ENCODE measurements at places on chromosomes 7 and 10.

DNA sequence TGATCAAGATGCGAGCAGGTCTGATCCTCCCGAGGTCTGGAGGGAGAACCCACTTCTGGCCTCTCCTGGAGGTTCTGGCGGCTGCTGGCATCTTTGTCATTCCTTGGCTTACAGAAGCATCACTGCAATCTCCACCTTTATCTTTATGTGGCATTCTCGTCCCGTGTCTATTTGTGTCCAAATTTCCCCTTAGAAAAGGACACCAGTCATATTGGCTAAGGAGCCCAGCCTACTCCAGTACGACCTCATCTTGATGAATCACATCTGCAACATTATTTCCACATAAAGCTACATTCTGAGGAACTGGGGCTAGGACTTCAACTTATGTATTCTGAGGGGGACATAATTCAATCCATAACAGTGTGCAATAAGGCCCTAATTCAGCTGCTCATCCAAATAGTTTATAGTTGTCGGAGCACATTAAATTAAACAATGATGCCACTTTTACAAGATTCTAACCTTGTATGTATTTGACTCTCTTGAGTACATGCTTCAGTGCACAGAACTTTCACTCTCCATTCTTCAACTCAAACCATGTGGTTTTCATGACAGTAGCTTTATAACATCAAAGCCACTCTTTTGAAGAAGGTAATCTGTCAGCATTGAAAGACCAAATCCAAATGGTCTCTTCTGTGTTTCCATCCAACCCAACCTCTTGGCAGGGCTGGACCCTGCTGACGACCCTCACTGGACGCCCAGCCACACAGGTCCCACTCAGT is 86.2 kb upstream of the DDC start:
- no peak for DNase-seq

GRCh38 chr10:52313933-52314821 is at the start of gene DKK1:
DKK1 (plus strand) TSS chr10:52314281; CDS start chr10:52314435, 154 bp downstream.
- no peak for DNase-seq

GRCh38 chr10:2980116-2980515 is 87.2 kb upstream of the PFKP start:
- no peak for DNase-seq

GRCh38 chr10:70807556-70807955 is 8.2 kb upstream of the SGPL1 start:
- DNase-seq = no peak

DNA sequence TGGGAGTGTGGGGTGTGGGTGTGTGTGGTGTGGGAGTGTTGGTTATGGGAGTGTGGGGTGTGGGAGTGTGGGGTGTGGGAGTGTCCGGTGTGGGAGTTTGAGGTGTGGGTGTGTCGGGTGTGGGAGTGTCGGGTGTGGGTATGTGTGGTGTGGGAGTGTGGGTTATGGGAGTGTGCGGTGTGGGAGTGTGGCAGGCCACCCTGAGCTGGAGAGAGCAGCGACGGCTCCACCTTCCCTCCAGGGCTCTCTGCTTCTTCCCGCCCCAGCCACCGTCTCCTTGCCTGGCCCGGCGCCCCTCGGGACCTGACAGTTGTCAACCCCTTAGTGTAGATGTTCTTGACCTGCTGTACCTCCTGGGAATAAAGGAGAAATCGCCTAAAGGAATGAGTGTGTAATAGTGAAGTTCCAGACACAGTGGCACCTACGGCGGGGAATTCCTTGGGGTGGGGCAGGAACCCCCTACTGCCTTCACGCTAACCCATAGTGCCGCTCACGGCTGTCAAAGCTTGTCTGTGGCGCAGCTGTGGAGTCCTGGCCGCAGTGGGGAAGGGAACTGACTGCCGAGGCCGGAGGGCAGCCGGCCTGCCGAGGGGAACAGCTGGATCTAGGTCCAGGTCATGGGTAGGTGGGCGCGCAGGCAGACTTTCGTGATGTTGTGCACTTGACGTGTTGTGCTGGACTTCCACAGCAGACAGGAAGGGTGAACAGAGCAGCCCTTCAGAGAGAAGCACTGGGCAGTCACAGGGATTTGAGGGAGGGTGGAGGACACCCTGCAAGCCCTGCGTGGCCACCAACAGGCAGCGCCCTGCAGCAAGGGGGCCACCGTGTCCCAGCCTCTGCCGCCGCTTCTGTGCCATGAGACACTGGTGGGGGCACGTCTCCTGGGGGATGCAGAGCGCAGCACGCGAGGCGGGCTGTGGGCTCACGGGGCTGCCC is 49.0 kb upstream of the EN2 start:
- no peak for DNase-seq

- no peak for DNase-seq
Observed at GRCh38 chr7:113000316-113001020, 86.2 kb downstream of the GPR85 start.

- no peak for DNase-seq
Observed at GRCh38 chr7:77222819-77223218, 23.2 kb upstream of the FGL2 start.

GRCh38 chr7:4833691-4834600 is 27.9 kb downstream of the PAPOLB start:
- DNase-seq = no peak

DNA sequence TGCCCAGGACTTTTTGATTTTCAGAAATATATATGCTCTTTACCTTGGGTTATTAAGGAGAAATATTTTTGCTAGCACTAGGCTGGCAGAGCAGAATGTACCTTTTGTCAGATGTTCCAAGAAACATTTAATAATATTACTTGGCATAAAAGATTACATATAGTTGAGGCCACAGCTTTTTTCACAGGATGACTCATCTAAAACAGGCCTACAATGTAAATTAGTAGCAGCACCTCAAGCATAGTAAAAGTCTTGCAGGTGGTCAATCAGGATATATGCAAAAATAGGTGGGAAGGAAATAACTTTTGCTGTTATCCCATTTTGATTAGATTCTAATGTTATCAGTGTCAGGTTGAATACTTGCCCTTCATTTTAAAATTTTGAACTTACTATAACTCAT is 14.9 kb upstream of the ITGB1 start:
- DNase-seq = no peak

GRCh38 chr10:78433766-78434535 is 400.3 kb downstream of the RPS24 start:
- DNase-seq = no peak

DNA sequence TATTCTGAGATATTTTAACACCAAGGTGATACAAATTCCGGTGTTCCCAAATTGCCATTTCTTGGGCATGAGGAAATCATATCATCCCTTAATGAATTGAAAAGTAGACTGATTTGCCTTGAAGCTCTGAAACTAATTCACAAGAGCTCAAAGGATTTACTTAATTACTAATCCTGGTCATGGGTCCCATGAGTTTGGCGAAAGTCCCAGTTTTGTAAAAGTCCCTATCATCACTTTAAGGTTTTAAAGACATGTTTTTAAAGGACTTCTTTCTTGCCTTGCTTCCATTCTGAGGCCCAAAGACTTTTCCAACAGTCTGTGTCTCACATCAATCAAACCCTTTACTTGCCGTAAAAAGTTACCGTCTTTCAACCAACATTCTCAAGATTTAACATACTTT is 377.9 kb downstream of the DNAJB9 start:
- DNase-seq = no peak

DNA sequence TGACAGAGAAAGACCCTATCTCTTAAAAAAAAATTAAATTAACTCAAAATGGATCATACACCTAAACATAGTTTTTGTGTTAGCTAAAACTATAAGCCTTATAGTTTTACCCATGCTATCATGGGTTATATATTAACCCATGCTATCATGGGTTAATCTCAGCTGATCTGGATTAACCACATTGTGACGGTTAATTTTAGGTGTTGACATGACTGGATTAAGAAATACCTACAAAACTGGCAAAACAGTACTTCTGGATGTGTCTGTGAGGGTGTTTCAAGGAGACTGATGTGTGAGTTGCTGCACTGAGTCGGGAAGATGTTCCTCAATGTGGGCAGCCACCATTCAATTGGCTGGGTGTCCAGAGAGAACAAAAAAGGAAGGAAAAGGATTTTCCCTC is 44.3 kb upstream of the FXYD4 start:
- no peak for DNase-seq

DNA sequence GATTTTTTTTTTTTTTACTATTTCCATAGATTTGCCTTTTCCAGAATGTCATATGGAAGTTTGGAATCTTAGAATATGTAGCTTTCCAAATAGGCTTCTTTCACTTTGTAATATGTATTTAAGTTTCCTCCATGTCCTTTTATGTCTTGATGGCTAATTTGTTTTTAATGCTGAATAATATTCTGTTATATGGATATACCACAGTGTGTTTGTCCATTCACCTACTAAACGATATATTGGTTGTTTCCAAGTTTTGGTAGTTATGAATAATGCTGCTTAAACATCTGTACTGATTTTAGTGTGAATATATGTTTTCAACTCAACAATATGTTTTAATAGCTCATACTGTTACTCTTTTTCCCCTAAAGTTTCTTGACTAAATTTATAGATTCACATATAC is 669.8 kb upstream of the PCDH15 start:
- no peak for DNase-seq

- DNase-seq = no peak
Observed at GRCh38 chr10:102310361-102311024, 65.2 kb downstream of the GBF1 start.

GRCh38 chr10:36424502-36424901 is 700.9 kb upstream of the ANKRD30A start:
- no peak for DNase-seq

GRCh38 chr10:104240078-104240477 is 7.9 kb upstream of the CFAP43 start:
- no peak for DNase-seq

DNA sequence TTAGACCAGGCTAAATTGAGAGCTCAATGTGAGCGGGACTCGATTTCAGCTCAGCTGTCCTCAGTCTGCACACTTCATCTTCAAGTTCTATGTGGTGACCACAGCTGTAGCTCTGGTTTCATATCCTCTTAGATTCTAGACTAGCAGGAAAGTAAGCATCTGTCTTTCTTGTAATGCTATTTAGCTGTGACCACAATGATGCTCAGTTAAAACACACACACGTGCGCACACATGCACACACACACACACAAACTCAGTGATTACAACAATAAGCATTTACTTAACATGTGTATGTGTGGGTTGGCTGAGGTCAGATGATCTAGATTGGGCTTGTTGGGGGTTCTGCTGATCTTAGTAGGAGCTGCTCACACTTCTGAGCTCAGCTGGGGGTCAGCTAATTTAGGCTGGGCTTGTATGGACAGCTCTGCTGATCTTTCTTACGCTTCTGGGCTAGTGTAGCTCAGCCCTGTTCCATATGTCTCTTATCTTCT is 82.5 kb downstream of the ZNF365 start:
- DNase-seq = no peak

DNA sequence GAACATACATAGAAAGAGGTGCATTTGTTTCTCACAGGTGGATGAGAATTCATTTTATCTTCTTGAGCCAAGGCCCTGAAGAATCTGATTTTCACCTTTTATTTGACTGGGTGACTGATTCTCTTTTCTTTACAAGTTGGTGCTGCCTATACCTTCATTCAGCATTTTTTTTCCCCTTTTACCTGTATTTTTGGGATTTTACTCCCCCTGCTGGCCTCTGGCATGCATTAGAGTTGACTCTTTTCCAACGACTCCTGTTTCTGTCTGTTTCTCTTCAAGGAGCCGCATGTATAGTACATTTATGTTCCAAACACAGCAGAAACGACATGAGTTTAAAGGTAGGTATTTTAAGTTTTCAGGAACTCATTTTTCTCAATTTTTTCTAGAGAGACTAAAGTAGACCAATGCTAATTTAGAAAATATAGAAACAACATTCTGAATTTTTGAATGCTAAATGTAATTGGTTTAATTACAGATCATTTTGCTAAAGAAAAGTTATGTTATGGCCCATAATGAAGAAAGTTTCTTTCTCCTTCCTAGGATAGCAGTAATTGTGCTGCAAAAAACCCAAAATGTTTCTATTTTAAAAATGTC is 149.8 kb upstream of the HDAC9 start:
- no peak for DNase-seq

GRCh38 chr7:22694597-22695207 is 32.3 kb upstream of the IL6 start:
- DNase-seq = no peak

GRCh38 chr7:114864278-114864677 is 57.6 kb upstream of the MDFIC start:
- no peak for DNase-seq

DNA sequence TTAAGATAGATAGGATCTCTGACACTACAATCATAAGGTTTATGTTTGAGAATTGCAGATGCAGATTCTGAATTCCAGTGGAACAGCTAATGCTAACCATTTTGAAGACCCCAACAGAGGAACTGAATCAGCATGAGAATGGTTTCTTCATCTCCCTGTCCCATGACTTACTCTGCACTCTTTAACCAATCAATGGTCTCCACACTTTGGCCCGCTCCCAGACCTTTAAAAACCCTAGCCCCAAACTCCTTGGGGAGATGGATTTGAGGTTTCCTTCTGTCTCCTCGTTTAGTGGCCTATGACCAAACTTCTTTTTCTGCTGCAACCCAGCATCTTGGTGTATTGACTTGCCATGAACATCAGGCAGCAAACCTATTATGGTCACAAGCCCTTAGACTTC is 804.9 kb downstream of the LRMDA start:
- no peak for DNase-seq

DNA sequence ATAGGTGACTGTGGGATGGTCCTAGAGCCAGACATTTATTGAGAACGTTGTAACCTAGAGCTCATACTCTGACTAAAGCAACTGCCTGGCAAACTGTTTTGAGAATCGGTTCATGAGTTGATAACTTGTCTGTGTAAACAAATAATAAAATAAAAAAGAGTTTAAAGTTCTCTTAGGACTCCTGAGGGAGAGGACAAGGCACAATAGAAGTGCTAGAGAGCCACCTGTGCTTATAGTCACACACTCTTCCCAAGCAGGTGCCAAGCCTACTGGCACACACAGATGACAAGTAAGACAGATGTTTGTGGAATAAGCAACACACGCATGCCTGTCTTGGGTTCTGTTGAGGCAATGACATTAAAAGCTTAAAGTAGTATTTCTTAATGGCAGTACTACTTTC is 7.9 kb downstream of the EDRF1 start:
- no peak for DNase-seq

GRCh38 chr7:77458786-77459185 is 42.6 kb upstream of the GSAP start:
- no peak for DNase-seq

DNA sequence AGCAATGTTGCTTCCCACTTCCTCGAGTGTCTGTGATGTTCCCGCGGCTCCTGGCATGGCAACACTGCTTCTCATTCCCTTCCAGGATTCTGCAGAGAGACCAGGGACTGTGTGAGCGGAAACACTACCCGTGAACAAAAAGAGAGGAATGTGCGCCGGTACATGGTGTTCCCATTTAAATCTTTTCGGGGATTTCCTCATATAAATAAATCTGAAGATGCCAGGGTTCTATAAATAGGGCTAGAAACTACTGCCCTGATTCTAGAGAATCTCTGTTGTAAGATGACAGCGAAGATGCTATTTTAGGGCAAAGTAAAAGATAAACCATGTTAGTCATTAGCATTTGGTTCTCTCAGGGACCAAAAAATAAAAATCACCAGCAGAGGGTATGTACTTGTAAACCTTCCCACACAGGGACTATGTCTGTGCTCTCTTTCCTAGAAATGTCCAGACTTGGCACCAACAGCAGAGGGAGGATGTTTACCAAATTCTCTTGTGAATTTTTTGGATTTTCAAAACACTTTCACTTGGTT is 92.2 kb upstream of the DDC start:
- DNase-seq = no peak

All from stimulated activated CD4-positive, alpha-beta T cell treated with anti-CD3 and anti-CD28 coated beads, Interleukin-12 subunit alpha, Interleukin-12 subunit beta, amount 100 ng/mL, for 4 hours (primary cell).